ENCODE measurements at places on chromosomes 7 and 10. TPM values are rescaled to one million over a fixed set of nuclear protein-coding genes. Genes with fewer than 3 reads are reported as not detected.

The IL6 gene
- polyA plus RNA-seq = not detected

GRCh38 chr10:124042656-124043309, 50.6 kb downstream of the CHST15 start:
- DNase-seq = no peak

The COL1A2 gene
- polyA plus RNA-seq = 944 TPM

DNA sequence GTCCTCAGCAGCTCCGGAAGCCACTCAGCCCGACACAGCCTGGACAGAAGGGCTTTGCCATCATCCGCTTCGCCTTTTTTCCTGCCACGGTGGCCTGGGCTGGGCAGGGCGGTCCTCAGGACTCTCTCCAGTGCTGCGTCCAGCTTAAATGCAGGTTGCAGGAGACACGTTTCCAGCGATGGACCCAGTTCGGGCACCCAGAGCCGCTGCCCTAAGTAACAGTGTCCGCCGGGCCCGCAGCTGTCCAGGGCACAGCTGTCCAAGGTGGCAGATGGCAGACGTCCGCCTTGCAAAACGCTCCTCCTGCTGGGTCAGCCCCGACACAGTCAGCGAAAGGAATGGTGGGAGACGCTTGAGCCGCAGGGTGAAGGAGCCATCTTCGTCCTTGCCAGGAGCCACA, 37.0 kb upstream of the FOXL3 start:
- DNase-seq = no peak

DNA sequence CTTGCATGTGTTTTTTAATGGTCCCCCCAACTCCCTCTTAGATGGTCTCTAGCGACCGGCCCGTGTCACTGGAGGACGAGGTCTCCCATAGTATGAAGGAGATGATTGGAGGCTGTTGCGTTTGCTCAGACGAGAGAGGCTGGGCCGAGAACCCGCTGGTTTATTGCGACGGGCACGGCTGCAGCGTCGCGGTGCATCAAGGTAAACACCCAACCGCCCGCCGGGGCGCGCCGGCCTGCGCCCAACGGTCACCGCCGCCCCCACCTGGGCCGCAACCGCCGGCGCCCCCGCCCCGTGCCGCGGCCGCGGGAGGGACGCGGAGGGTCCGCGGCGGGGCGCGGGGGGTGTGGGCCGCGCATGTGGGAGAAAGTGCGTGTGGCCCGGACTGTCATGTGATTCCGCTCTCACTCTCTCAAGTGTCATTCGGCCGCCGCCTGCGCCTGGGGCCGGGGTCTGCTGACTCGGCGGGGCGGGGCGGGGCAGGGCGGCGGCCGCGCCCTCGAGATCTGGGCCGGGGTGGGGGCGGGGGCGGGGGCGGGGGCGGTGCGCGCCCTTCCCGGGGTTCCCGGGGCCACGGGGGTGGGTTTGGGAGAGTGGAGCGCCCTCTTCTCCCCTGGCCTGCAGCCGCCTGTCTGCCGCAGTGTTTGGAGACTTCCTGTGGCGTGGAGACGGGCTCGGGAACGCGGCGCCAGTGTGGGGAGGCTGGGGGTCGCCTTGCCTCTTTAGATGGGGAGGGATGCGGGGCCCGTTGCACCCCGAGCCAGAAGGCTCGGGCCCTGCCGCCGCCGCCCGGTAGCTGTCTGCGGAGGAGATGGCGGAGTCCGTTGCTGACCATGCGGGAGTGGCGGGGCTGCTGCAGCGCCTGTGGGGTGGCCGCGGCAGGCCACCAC, 817 bp downstream of the MLLT10 start:
- DNase-seq = no peak

The PFKP gene
- 55.1 TPM for polyA plus RNA-seq

The OR2A12 gene
- polyA plus RNA-seq = 0.08 TPM

The HTR7 gene
- polyA plus RNA-seq = 0.50 TPM

- DNase-seq = no peak
Observed at GRCh38 chr10:69428165-69428564, 11.4 kb upstream of the TACR2 start.
